ENCODE measurements at places on chromosomes 6 and 20.

GRCh38 chr6:36826520-36827227 is 12.6 kb downstream of the CPNE5 start:
- DNase-seq = no peak

DNA sequence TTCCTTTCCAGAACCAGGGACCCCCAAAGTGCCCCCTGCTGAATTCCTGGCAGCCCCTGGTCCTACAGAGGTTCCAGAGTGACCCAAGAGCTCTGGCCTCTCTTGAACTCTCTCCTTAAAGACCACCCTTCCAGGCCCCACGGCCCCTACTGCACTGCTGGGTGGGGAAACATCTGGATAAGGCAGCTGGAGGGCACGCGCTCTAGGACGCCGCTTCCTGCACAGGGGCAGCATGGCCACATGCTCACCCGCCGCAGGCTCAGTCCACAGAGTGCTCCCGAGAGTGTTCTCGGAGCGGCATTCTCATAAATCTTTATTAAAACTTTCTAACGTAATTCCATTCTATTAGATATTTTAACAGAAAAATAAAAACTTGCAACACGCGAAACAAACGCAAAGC is 37.0 kb downstream of the RRBP1 start:
- DNase-seq = peak; percentile 53

DNA sequence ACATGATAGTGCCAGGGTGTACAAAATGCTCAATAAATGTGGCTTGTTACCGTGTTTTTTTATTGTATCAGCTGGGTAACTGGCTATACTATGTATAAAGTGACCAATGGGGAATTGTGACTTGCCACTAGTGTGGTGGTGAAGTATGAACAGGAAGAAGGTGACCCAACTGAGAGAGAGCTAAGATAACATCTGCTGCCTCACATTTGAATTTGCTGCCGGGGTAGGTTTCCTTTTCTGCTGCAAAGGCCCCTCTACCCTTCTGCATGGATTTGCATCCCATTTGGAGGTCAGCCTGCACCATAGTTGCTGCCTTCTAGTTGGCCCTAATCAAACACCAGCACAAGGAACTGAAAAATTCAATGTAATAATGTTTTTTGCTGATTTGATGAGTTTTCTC is 24.1 kb downstream of the IL17A start:
- DNase-seq = no peak

- no peak for DNase-seq
Observed at GRCh38 chr6:35178012-35178411, 35.7 kb upstream of the SCUBE3 start.

DNA sequence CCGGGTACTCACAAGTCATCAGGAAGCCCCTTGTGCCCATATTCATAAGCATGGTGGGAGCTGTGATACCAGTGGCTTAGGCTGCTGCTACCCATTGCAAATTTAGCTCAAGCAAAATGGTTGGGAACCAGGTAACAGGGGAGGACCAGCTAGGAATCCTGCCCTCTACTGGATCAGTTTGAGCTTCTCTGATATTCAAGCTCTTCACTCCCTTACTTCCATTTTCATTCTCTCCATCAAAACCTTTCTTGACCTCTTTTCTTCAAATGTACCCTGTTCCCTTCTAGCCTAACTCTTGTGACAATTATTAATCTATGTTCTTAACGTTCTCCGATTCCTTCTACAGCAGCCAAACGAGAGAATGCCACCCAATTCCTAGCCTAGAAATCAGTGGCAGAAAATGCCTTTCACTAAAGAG is 9.7 kb downstream of the NOL7 start:
- DNase-seq = peak; percentile 43

GRCh38 chr6:108635505-108636226 is 74.9 kb downstream of the FOXO3 start:
- DNase-seq = no peak

DNA sequence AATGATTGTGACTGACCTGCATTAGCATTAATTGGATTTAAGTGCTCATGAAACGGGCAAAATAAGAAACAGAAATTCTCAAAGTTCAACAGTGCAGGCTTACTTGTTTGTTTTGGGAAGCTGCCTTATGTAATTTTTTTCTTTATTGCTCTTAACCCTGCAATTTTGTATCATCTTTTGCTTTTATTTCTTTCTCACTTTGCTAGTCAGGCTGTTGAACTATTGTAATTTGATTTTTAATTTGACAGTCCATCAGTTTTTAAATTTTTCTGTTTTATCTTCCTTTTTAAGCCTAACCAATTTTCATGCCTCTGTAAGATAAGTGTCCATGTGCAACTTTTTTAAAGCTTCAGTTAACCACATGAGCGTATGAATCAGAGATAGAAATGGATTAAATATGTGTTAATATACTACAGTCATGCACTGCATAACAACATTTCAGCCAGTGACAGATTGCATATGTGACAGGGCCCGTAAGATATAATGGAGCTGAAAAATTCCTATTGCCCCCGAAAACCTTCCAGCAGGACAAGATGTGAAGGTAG is 44.6 kb downstream of the PEX7 start:
- DNase-seq = no peak

DNA sequence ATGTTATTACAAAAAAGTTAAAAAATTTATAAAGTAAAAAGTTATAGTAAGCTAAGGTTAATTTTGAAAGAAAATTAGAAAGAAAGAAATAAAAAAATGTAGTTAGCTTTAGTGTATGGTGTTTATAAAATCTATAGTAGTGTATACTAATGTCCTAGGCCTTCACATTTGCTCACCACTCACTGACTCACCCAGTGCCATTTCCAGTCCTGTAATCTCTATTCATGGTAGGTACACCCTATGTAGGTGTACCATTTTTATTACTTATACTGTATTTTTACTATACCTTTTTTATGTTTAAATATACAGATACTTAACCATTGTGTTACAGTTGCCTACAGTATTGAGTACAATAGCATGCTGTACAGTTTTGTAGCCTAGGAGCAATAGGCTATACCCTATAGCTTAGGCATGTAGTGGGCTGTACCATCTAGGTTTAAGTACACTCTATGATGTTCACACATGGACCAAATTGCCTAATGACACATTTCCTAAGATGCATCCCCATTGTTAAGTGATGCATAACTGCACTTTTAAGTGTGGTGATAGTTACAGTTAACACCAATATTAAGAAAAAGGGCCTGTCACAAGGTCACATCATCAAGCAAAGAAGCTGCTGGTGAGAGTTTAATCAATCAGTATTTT is 8.0 kb downstream of the CD2AP start:
- DNase-seq = no peak

- DNase-seq = no peak
Observed at GRCh38 chr6:118706702-118707101, 55.3 kb upstream of the CEP85L start.

GRCh38 chr6:161918109-161918531 is 644.3 kb upstream of the AGPAT4 start:
- no peak for DNase-seq

- no peak for DNase-seq
Observed at GRCh38 chr6:129120856-129121638, 238.1 kb downstream of the LAMA2 start.

DNA sequence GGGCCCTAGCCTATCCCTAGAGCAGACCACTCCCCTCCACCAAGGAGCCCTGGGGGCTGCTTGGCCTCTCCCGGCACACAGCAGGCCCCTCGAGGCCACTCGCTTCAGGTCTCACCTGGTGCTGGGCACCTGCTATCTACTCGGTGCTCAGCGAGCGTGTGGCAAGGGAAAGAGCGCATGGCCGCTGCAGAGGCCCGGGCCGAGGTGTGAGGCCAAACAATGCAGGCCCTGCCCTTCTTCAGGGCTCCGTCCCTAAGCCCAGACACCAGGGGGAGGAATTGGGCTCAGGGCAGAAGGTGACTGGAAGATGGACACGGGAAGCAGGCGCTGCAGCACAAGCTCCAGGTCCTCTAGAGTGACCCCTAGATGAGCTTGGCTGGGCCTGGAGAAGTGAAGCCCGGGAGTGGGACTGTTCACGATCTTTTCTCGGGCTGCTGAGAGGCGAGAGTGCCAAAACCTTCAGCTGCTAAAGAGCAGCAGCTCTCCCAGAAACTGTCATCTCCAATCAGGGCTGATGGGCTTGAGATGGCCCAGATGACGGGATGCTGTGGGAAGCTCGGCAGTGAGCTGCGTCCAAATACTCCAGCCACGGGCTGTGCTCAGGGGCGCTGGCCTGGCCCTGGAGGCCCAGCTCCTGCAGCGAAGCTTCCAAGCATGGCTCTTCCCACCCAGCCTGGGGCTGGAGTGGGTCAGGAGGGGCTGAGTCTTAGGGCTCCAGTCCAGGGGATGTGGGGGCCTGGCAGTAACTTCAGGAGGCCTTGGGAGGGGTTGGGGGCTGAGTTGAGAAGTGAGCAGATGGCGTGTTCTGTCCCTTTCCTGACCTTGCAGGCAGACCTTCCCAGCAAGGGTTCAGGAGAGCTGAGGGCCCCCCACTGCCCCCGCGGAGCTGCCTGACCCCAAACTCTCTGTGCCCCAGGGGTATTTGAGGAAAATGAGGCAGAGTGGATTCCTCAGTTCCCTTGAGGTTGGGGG is 43.7 kb downstream of the APCDD1L start:
- no peak for DNase-seq

DNA sequence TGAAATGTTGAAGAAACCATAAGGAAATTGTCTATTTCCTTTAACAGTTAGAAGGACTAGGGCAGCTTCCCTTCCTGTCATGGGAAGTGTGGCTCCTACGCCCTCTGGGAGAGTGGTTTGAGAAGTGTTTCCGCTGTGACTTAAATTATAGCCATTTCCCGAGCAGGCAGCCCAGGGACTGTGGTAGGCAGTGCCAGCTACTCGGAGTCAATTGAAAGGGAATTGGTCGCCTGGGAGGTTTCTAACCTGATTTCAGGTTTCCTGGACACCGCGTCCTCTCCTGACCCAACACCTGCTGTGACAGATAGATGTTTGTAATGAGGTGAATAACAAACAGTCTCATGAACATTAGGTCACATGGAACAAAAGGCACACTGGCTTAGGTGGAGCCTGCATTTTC is 256.1 kb upstream of the PLCB4 start:
- DNase-seq = peak; percentile 67

DNA sequence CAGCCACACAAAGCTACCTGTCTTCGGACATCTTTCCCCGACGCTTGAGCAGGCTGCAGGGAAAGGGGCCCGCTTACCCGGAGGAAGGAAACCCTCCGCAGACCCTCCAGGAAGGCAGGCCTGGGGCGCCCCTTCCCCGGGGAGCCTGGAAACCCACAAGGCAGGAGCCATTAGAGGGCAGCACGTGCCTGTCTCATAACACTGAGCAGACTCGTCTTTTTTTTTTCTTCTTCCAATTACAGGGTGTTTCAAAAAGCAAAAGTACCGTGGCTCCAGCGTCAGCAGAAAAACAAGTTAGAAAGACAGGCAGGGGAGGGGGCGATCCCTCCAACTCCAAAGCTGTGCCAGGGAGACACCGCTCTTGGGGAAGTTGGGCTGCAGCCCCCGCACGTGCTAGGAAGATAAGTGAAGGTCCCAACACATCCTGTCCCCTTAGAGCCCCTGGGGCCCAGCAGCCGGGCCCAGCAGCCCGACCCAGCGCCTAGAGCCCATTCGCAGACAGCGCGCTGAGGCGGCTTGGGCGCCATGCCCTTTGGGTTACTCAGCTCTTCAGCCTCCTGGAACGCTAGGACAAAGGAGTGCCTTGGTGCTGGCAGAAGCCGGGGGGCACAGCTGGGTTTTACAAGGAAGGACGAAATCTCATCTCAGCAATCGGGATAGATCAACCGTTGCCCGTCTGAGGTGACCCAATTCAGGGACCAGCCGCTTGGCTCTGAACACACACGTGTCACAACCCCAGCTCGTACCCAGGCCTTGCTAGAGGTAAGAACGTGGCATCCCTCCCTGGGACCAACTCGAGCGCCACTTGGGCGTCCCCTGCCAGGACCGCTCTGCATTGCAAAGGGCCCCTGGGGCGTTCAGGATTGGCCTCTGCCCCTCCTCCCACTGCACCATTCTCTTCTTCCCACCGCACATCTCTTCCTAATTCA is 136.3 kb downstream of the LY86 start:
- peak; percentile 59 for DNase-seq

- DNase-seq = no peak
Observed at GRCh38 chr6:88220493-88220892, 54.3 kb upstream of the CNR1 start.

- DNase-seq = no peak
Observed at GRCh38 chr20:15026759-15027158, 689.3 kb upstream of the FLRT3 start.

DNA sequence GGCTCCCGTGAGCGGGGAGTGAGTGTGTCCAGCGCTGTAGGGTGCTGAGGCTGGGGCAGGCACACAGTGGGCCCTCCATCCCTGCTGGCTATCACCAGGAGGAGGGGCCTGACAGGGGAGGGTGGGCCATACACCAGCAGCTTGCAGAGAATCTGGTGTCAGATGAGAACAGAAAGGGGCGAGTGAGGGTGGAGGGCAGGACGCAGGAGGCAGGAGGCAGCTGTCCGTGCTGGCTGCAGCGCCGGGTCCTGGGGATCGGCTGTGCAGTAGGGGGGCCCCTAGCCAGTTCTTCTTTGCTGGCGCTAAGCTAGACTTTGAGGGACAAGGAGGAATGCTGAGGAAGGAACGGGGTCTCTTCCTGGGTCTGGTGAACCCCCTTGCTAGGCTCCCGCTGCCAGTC is 1.6 kb upstream of the CABLES2 start:
- no peak for DNase-seq

Data from posterior cingulate gyrus (tissue), 11 donors.